ENCODE measurements at places on chromosomes 6 and 20.
A peak's percentile ranks its signal among the peaks of the same experiment; 100 is the strongest.

DNA sequence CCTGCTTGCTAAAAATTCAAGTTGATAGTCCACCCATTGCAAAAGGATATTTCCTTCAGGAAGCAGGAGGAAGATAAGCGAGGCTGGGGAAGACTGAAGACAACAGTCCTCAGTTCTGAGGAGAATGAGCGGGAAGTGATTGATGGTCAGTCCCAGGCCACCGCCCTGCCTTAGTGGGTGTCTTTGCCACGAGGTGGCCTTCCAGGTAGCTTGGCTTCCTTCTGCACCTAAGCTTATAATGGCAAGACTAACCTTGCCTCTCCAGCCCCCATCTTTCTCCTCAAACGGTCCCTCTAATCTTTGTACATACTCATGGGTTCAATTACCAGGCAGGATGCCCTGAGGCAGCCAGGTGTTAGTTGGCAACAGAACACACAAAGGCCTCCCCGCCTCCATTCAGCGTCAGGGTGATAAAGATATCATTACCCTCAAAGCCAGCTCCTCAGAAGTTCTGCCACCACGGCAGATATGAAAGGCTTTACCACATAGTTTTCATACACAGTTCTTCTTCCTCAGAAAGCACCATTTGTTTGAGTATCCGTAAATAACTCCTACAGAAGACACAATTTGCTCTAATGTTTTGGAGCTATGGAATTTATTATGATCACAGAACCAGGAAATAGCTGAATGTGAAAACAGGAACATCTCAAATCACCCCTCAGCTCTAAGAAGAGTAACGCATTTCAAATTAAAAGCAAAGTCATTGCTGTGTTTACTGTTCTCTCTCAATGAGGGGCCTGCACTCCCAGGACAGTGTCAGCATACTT is 249.4 kb downstream of the ATXN1 start:
- no peak for DNase-seq

DNA sequence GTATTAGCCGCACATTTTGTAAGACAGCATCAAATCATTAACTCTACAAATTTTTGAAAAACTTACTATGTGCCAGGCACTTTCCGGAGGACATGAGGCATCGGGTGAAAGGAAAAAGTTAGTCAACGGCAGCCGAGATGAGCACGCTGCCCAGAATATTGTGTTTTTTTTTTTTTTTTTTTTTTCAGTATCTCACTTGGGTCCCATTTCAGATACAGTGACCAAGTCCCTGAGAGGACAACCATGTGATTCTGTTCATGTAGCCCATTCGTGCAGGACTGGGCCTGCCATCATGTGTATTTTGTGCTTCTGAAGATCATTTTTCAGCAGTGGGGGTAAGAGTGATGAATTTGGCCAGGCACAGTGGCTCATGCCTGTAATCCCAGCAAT is 1.3 kb downstream of the SLA2 start:
- DNase-seq = no peak

DNA sequence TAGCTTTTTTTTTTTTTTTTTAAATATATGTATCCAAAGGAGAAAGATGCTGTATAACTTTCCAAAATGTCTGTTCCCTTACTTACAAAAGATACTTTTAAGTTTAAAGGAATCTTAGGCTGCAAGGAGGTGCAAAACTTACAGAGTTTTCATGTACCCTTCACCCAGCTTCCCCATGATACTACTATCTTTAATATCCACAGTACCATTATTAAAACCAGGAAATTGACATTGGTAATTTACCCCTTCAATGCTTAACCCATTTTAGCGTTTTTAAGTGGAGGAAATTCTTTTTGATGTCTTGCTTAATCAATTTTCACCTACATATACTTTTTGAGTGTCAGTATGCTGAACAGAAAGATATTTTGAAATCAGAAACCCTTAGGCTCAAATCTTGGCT is 310.9 kb downstream of the PRL start:
- no peak for DNase-seq

GRCh38 chr20:4324611-4325243 is 309.4 kb upstream of the RNF24 start:
- DNase-seq = no peak

GRCh38 chr6:117074672-117075071 is 190.7 kb upstream of the VGLL2 start:
- DNase-seq = peak; percentile 39

GRCh38 chr6:153172815-153173214 is 41.7 kb upstream of the RGS17 start:
- DNase-seq = no peak

- DNase-seq = no peak
These were observed 32.7 kb upstream of the MAP7 start for GRCh38 chr6:136582711-136583471.

DNA sequence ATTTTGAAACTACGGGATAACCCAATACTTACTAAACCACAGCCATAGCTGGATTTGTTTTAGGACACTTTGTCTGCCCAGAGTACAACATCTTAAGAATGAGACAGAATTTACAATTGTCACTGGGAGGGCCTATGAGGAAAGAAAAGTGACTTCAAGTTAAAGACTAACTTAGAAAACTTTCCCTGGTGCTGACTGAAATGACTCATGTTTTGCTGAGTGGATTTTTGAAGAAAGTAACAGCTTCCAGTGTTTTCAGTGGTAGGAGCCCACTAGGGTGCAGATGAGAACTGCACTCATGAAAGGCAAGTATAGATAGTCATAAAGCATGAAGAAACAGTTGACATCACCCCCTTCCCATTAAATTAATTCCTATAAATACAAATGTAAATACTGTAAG is 988.2 kb upstream of the MAP3K7 start:
- DNase-seq = no peak

DNA sequence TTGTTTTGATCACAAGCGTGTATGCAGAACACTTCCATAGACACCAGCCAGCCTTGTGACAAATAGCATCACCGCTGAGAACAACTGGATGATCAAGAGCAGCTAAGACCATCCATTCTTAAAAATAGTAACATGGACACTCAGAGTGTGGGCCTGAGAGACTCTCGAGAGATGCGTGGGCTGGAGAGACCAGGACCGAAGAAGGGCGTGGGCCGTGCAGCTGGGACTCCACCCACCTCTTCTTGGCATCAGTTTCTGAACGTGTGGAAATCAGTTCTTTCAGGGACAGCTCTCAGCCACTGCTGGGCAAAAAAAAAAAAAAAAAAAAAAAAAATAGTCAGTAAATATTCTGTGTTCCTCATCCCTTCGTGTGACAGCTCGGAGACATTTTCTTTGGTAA is 314.5 kb upstream of the CDH4 start:
- no peak for DNase-seq

DNA sequence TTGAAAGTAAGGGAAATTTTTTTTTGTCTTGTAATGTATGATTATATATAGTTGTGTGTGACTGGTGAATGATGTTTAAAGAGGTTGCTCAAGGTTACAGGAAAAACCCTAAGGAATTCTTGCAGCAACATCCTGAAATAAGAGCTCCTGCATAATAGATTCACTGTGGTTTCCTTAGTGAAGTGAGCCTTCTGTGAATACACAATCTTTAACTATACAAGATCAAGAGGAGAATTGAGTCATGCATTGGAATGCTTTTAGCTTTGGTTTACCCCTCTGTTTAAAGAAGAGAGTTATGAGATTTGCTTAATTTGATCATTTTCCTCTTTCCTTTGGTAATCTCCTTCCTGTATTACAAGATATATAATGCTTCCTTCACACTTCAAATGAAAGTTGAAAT is 141.6 kb upstream of the EYA4 start:
- peak; percentile 84 for DNase-seq

GRCh38 chr6:166417285-166417691 is 34.5 kb upstream of the MPC1 start:
- DNase-seq = no peak

GRCh38 chr6:125018136-125018535 is 55.9 kb downstream of the RNF217 start:
- DNase-seq = no peak

DNA sequence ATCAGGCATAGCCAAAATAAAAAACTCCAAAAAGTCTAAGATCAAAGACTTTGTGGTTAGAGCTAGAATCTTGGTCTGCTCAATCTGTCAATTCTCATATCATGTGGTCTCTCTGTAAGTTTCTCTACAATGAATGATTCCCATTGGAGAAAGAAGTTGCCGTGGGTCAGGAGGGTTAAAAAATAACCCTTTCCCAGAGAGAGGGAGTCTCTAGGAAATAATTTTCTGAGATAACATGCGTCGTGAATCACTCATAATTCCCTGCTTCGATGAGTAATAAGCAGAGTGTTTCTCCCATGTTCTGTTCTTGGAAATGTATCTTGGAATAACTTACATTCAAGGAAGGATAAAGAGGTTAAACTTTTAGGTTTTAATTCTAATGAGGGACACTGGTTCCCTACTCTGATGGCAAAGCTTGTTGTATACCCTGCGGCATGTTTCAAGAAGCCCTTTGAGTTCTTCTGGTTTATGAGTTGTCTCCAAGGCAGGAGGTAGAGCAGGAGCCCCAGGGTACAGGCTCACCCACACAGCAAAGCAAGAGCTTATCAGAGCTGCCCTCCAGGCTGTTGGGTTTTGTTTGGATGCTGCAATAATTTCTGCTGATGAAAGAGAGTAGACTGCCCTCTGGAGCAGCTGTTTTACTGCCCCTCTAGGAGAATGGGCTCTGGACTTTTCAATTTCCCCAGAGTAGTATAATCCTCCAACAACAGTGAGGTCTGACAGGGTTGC is 599.1 kb downstream of the QKI start:
- DNase-seq = no peak

GRCh38 chr6:183668-184067 is 108.6 kb upstream of the DUSP22 start:
- no peak for DNase-seq

DNA sequence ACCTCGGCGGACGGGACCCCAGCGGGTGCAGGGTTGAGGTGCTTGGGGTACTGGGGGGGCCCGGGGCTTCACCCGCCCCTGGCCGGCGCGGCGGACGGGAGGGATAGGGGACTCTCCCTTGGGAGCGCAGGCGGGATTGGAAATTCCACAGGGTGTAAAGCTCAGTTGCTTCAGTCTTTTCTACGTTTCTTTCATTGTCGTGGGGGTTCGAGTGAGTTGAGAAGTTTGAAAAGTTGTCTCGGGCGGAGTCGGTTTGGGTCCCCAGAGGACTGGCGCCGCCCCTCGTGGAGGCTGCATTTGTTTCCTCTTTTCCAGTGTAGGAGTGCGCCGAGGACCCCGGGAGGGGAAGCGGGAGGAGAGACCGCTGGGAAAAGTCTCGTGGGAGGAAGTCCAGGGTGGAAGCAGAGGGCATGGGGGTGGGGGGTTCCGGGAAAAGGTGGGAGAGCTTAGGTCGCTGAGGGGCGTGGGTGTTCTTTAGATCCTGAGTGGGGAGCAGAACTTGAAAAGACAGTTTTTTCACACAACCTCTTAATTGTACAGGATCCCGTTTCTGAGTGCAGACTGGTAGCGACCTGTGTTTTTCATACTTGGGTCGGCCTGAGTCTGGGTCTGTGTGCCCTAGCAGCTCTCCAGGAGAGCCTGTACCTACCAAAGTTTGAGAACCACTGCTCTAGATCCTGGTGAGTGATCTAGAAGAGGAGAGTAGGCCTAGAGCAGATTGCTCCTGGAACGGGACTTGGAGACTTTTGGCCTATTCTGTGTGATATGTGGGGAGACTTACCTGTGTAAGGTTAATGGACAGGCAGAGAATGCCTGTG is 495 bp downstream of the FAM83B start:
- peak; percentile 65 for DNase-seq

Data from mesendoderm (in vitro differentiated cells).